ENCODE measurements at places on chromosomes 5 and 9.

GRCh38 chr5:145778144-145778900, 56.8 kb downstream of the PRELID2 start:
- DNase-seq = no peak

DNA sequence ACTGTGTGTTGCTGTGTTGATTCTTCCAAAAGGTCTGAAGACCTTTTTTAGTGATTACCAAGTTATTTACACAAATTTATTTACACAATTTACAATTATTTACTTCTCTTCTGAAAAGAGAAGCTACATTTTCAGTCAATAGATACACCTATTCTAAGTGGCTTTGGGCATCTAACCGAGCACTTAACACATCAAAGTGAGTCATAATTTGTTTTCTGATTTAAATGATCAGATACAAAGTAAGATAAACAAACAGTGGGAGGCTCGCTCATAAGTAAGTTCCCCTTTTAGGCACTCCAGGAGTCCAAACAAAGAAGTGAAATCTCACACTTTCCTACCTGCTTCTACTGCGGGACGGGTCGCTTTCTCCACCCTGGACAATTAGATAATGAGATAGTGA, 90.2 kb downstream of the APBA1 start:
- no peak for DNase-seq

DNA sequence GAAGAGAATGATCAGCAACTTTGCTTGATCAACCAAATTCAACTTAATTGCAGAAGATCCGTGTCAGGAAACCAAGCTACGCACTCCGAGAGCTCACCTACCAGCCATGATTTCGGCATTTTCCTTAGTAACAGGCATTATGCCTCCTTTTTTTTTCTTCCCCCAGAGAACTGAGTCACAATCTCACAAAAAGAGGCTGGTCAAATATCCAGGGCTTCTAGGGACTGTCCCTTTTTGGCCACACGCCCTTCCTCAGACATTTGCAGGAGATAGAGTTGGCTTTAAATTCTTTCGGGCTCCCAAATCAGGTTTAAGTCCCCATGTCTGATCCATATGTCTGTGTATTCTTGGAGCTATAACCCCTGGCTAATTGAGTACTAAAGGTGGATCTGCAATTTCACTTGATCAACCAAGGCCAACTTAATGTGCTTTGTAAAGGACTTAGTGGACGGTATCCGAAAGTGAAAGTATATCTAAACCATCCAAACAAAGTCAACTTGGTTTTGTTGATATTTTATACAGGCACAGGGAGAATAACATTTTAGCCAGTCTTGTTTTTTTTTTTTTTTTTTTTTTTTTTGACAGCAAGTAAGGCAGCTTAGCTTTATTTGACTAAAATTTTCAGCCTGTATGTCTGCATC, 100.8 kb upstream of the TBCA start:
- DNase-seq = no peak

DNA sequence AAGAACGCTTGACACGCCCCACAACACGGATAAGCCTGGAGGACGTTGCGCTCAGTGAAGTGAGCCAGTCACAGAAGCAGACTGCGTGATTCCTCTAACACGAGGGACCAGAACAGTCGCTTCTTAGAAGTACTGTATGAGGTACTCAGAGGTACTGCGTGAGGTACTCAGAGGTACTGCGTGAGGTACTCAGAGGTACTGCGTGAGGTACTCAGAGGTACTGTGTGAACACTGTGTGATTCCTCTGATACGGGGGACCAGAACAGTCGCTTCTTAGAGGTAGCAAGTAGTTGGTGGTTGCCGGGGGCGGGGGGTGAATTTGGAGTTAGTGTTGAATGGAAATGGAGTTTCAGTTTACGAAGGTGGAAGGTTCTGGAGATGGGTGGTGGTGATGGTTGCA, 5.8 kb downstream of the NDUFS6 start:
- no peak for DNase-seq

DNA sequence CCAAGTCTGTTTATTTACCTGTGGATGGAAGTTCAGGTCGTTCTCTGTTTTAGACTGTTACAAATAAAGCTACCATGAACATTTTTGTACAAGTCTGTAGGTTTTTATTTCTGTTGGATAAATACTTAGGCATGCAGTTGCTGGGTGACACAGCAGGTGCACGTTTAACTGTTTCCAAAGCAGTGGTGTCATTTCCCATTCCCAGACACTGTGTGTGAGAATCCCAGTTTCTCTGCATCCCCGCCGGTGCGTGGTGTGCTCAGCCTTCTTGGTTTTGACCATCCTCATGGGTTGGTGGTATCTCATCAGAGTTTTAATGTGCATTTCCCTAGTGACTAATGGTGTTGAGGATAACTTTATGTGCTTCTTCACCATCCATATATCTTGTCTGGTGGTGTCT, 27.2 kb downstream of the AHRR start:
- DNase-seq = no peak

GRCh38 chr5:14220642-14221041, 77.5 kb downstream of the TRIO start:
- DNase-seq = no peak

- no peak for DNase-seq
Measured at GRCh38 chr5:67648201-67648671, 451.6 kb upstream of the CD180 start.

DNA sequence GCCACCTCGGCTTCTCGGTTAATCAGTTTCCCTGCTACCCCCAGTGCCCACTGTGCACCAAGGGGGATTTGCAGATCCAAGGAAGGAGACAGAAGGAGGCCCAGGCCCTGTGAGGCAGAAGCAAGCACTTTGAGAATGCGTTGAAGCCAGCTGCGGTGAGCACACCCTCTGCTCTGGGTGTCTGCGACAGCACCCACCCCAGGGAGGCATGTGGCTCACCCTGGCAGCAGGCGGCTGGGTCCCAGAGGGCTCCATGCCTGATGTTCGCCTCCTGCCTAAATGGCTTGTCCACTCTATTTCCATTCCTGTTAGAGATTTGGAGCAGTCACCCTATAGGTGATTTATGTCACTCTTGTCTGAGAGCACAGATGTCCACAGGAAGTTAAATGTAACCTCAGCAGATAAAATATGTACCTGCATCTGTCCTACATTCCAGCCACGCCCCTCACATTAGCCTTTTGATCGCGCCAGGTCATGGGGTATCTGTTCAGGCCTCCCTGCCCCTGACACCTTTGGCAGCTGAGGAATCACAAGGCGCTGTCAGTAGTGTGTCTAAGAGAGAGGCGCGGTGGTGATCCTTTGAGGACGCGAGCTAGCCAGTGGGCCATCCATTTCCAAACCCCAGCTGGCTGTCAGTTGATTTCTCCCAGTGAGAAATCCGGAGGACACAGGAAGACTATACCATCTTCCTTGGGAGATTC, 28.1 kb downstream of the PTGES2 start:
- DNase-seq = no peak

DNA sequence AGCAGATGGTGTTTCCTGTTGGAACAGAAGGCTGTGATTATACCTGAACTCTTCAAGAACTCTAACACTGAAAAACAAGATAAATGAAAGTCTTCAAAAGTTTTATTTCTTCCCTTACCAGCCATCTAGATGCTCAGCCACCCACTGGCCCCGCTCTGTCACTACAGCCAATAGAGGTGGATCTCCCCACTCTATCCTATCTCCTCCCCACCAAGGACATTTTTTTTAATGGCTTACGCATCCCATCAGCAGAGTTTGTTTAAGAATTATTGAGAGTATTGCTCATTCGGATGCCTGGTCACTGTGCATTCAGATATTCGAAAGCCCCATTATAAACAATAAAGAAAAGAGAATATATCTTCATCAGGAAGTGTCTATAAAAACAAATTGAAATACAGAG, 159.4 kb downstream of the RASEF start:
- DNase-seq = no peak

DNA sequence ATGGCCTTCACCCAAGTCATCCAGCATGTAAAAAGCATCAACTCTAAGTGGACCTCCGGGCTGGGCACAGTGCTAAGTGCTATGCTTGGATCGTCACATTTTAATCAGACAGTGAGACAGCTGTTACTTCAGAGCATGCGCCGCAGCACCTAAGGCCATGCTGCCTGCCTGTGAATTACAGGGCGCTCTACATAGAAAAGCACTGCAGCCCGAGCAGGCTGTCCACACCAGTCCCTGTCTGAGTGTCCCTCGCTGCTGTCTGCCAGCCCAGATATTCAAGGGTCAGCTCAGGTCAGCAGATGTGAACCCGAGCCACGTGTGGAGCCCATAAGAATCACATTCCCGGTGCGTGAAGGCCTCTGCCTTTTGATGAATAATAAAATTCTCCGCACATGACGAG, 37.1 kb downstream of the AK8 start:
- no peak for DNase-seq

DNA sequence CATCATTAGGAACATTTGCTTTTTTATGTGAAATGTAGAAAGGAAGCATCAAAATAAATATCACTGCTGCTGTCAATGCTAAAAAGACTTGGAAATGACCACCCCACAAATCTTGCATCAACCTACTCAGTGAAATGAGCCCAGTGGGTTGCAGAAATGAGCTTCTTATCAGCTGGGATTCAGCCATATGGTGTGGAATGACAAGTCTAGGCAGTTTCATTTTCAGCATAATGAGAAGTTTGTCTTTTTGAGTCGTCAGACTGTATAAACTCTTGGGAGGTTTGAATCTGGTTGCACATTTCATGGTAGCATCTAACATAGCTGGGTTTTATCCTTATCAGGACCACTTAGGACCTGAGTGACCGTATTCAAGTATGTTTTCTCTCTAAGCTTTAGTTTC, 251.1 kb upstream of the PPP1R2B start:
- DNase-seq = no peak

DNA sequence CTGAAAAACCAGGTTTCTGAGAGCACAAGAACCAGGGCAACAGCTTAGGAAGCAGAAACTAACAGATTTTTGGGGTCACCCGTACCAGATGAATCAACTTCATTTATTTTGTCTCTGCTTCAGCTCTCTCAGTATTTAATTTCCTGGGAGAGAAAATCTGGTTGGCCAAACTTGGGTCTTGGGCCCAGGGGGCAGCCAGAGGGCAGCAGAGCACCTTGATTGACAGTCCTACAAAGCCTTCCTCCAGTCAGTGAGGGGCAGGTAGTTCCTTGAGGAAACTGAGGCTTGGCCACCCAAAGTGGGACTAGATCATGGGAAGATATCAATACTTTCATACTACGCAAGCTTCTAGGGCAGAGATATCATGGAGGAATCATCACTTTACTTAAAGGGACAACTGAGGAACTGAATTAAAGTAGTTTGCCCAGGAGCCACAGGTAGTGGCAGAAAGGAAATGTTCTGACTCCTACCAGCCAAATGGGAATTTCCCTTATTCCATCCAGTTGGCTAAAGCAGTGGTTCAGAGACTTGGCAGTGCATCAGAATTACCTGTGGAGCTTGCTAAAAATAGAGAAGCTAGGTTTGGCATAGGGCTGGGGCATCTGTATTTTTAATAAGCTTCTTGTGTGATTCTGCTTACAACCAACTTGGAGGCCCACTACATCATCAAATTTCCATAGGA, 21.5 kb upstream of the ARHGAP26 start:
- no peak for DNase-seq

DNA sequence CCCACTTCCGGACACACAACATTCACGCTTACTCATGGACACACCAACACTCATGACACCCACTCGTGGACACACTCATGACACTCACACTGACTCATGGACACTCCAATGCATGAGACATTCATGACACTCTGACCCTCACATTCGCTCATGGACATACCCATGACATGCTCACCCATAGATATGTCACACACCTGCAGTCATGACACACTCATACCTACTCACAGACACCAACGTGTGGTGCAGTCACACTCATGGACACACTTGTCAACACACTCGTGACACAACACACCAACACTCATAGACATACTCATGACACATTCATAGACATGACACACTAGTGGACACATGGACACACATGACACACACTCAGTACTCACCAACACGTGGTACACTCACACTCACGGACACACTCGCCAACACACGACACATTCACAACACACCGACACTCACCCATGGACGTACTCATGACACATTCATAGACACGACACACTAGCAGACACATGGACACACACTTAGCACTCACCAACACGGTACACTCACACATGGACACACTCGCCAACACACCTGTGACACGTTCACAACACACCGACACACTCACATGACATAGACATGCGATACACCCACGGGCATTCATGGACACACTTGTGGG, 73.4 kb downstream of the PHF2 start:
- no peak for DNase-seq

DNA sequence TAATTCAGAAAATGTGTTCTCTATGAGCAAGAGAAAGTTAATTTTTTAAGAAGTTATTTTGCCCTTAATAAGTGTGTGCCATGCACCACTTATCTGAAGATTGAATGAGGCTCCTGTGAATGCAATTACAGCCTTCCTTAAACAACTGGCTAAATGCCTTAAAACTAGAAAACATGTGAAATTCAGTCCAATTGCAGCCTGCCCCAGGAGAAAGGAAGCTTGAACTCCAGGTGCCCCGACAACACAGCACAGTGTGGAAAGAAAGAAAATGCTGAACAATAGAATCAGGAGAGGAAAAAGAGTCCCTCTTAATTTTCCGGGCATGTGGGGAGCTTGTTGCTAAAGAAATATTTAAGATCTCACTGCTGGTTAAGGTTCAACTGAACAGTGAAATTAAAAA, 8.8 kb downstream of the LHFPL2 start:
- no peak for DNase-seq

- peak; percentile 4 for DNase-seq
Measured at GRCh38 chr9:125066839-125067619, 76.3 kb downstream of the SCAI start.

DNA sequence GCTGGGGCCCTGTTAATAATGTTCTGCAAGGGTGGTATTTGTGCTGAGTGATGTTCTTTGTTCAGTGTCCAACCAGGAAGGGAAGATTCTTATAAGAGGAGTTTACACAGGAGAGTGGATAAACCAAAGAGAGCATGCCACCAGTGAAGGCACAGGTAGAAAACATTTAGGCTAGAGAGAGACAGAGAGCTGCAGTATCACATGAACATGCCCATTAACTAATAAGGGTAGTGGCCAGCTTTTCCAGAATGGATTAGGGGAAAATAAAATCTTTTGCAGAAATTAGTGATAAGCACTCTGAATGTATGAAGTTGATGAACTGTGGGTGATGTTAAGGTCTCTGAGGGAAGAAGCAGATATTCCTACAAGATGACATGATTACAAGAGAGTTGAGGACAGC, 54.1 kb upstream of the PRLR start:
- no peak for DNase-seq

- no peak for DNase-seq
Measured at GRCh38 chr5:179244044-179244443, 101.2 kb downstream of the ADAMTS2 start.

- peak; percentile 30 for DNase-seq
Measured at GRCh38 chr9:130042885-130043653, at the start of gene FNBP1. FNBP1 (minus strand) TSS chr9:130043189; CDS start chr9:130042975, 214 bp downstream.

GRCh38 chr5:11617080-11617479, 287.2 kb downstream of the CTNND2 start:
- DNase-seq = no peak

DNA sequence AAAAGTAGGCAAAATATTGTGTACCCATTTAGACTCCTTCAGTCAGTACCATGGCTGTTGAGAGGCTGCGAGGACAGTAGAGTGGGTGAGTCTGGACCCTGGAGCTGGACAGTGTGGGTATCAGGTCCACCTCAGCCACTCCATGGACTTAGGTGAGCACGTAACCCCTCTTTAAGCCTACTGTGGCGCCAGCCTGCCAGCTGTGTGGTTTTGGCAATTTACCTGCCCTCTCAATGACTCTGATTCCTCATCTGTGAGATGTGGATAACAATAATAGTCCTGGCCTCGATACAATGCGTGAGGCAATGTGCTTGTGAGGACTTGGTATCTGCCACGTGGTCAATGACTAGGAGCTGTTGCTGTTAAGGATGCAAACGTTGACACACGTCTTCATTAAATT, 17.9 kb downstream of the SLC1A3 start:
- no peak for DNase-seq

- DNase-seq = no peak
Measured at GRCh38 chr9:99881769-99882168, 24.7 kb upstream of the STX17 start.
